ENCODE measurements at places on chromosomes 4 and X.

DNA sequence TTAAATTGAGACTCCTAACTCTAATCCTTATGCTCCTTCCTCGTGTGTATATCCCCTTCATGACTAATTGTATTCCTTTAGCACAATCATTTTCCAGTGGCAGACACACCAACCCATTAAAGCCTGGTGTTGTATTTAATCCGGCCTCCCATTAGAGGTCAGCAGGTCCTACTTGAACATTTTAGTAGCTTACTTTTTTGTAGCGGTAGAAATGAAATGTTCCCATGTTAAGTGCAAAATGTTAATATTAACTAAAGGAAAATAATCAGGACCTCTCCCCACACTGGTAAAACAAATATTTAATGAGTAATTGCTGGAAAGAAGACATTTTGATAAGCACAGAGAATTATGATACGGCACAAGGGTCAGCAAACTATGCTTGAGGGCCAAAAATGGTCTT lies 3.4 kb downstream of the RAB33B start:
- DNase-seq: no peak

DNA sequence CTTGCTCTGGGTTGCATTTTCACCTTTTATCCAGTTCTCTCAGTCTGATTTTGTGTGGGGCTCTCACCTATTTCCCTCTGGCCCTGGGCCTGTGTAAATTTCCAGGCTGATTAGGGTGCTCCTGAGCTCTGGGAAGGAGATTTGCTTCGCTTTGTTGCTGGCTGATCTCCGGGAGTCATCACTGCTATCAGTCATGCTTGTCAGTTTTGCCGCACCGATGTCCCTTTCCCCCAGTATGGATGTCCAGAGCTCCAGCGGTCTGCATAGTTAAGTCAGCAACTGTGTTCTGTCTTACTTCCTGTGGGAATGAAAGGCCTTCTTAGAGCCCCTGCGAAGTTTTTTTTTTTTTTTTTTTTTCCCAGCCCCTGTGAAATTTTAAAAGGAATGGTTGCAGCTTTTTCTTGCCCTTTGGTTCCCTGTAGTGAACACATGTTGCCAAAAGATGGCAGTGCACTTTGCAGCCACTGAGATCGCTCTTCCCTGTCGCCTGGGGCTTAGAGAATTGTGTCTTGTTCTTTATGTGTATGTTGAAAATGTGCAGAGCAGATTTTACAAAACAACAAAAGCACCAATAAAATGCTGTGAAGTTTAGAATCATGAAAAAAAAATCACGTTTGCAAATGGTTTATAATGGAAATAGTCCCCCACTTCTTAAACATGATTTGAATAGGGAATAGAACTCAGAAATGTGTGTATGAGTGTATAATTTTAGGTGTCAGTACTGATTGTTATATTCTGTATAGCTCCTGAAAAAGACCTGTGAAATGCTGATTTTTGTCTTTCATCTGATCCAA lies 109.1 kb upstream of the SLC4A4 start:
- no peak for DNase-seq

DNA sequence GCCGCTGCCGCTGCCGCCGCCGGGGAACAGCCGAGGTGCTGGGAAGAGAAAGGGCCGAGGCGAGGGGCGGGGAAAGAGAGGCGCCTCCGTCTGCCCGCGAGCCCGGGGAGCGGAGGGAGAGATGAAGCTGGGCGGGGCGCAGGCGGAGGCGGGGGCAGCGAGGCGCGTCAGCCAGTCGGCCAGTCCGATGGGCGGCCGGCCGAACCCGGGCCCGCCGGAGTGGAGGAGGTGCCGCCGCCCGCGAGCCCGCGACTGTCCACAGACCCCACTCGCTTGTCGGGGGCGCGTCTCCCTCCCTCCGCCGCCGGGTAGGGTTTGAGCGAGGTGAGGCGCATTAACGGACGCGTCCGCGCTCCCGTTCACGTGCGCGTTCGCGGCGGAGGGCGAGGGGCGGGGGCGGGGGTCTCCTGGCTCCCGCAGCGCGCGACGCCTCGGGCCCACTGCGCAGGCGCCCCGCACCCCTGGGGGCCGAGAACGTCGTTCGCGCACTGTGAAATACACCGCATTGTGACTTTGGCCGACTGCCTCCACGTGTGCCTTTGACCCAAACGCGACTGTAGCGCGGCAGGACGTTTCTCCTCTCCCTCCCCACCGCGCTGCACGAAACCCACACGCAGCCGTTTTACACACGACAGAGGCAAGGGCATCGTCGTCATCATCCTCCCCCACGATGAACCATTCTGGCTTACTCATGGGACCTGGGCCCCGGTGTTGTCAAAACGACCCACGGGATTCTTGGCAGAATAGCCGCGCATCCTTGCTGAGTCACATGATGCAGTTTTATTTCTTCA lies at the start of gene NUDT11:
Gene NUDT11, minus strand, starts transcription at position 92 of the 791 bp plus-strand sequence. CDS start 148 bp downstream, outside the sequence.
- DNase-seq: peak; percentile 38

GRCh38 chrX:54181202-54181953 lies 1.7 kb downstream of the FAM120C start:
- peak; percentile 1 for DNase-seq

GRCh38 chr4:30866346-30866745 lies 146.2 kb downstream of the PCDH7 start:
- DNase-seq: no peak

- no peak for DNase-seq
Observed at GRCh38 chrX:132491191-132491590, 2.4 kb upstream of the MBNL3 start.

GRCh38 chr4:86593688-86594558 lies at the start of gene PTPN13:
TSS of gene PTPN13 (plus strand) at chr4:86594315. CDS start at chr4:86635257, 40,942 bp downstream.
- DNase-seq: peak; percentile 64

DNA sequence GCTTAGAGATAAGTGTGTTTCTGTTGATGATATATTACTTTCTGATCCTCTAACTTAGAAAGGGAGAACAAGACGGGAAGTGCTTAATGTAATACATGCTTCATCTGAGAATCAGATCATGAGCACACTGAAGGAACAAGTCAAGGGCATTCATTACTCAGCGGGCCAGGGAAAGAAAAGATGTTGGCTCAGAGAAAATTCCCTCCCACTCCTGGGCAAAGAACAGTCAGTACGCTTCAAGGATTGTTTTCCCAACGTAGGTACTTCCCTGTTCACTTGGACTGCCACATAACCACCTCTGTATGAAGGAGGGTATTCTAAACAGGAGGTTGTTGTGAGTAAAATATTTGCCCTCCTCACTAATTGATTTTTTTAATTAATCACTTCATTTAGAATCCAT lies 374.5 kb upstream of the FMR1 start:
- DNase-seq: no peak

DNA sequence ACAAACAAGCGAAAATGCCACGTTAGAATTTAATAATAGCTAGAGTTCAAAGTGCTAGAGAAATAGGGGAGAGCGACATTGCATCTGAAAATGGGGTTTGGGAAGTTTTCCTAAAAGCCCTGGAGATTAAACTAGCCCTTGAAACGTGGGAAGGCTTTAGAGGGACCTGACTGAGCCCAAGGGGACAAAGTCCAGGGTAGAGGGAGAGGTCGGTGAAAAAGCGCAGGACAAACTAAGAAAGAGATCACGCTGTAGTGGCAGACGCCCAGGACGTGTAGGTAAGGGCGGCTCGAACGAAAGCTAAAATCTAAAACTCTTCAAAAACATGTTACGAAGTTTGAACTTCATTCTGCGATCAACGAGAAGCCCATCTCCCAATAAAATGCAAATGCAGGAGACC lies 1.1 kb upstream of the ATP11C start:
- no peak for DNase-seq

GRCh38 chr4:98919996-98920395 lies 8.9 kb downstream of the EIF4E start:
- DNase-seq: no peak

- peak; percentile 88 for DNase-seq
Observed at GRCh38 chr4:112910109-112910736, 139.2 kb upstream of the ANK2 start.

DNA sequence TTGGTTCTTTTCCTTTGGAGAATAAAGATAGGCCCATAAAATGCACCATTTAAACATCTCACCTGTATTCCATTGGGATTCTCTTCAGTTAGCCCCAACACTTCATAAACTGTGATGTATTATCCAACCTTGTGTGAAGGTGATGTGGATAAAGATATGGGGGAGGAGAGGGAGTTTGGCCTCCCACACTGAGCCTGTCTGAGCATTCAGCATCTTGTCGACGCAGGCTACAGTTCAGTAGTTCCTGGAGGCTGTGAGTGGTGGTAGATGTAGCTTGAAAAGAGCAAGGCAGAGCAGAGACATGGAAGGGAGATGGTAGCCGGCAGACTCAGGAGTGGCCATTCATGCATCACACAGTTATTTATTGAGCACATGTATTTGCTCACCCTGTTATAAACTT lies 292.4 kb upstream of the PITX2 start:
- no peak for DNase-seq

DNA sequence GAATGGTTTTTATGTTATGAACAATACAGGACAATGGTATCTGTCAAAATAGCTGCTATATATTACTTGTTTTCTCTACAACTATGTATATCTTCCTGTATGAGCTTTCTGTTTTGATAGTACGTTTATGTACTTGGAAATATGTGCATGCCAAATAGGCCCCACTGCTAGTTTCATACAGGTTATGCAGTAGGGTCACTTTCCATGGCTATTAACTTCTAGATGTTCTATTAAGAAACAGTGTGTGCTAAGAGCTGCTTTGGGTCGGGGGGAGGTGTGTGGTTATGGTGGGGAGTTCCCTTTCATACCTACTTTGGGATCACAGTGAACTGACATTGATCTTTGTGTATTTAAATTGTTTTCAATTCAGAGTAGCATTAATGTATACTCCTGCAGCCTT lies 30.9 kb downstream of the RBPJ start:
- DNase-seq: no peak

- no peak for DNase-seq
Observed at GRCh38 chr4:140626661-140627376, 58.1 kb upstream of the UCP1 start.

- DNase-seq: no peak
Observed at GRCh38 chr4:24517676-24518075, 66.7 kb downstream of the DHX15 start.

GRCh38 chr4:70688795-70689231 lies 481 bp downstream of the UTP3 start:
- no peak for DNase-seq

- no peak for DNase-seq
Observed at GRCh38 chr4:169279108-169279507, 8.4 kb upstream of the SH3RF1 start.

- no peak for DNase-seq
Observed at GRCh38 chr4:6763330-6763851, 19.1 kb upstream of the KIAA0232 start.

DNA sequence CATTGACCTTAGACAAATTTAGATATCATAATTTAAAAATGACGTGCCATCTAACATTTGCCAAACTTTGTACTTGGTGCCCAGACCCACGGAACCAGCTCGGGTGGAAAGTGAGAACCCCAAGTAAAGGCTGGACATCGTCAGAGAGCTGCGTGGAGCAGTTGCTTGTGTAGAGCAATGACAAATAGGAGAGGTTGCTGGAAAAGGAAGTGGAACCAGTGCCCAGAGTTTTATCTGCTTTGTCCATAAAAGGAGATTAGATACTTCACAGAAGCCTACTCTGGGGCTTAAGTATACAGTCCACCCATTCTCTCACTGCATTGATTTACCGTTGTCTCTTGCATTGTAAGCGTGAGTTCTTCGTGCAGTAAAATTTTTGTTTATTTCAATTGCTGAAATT lies 5.4 kb upstream of the TBC1D1 start:
- DNase-seq: no peak

GRCh38 chr4:169765835-169766234 lies 8.1 kb upstream of the HPF1 start:
- DNase-seq: no peak

DNA sequence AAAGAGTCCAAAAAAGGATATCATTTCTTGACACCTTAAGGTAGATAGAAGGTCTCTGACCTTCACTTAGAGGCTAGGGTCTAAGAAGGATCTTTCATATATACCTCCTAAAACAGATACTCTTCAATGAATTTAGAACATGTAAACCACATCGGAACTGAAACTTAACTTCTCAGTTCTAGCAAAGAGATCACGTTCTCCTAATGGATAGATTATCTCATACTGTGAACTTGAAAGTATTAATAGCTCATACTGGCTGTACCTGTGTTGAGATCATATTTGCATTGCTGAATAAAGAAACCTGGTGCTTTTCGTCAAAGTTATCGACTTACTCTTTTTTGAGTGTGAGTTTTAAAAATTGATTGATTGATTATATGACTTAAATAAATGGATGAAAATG lies 353.8 kb downstream of the EPHA5 start:
- no peak for DNase-seq

- DNase-seq: no peak
Observed at GRCh38 chrX:111284631-111285293, 14.5 kb upstream of the CAPN6 start.

DNA sequence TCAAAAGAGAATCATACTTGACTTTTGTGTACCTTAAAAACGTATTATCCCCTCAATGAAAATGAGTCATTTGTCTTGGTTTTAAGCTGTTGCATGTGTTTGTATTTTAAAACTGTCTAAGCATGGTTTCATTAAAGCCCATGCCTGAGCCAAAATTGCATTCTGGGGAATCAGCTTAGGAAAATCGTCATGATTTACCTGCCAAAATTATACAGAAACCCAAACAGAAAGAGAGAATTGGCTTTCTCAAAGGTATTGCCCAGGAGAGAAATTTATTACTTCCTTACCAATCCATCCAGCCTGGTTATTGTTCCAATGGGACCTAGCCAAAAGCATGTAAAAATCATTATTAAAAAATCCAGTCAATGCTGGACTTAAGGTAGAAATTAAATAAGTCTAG lies 37.6 kb downstream of the GPR174 start:
- no peak for DNase-seq

DNA sequence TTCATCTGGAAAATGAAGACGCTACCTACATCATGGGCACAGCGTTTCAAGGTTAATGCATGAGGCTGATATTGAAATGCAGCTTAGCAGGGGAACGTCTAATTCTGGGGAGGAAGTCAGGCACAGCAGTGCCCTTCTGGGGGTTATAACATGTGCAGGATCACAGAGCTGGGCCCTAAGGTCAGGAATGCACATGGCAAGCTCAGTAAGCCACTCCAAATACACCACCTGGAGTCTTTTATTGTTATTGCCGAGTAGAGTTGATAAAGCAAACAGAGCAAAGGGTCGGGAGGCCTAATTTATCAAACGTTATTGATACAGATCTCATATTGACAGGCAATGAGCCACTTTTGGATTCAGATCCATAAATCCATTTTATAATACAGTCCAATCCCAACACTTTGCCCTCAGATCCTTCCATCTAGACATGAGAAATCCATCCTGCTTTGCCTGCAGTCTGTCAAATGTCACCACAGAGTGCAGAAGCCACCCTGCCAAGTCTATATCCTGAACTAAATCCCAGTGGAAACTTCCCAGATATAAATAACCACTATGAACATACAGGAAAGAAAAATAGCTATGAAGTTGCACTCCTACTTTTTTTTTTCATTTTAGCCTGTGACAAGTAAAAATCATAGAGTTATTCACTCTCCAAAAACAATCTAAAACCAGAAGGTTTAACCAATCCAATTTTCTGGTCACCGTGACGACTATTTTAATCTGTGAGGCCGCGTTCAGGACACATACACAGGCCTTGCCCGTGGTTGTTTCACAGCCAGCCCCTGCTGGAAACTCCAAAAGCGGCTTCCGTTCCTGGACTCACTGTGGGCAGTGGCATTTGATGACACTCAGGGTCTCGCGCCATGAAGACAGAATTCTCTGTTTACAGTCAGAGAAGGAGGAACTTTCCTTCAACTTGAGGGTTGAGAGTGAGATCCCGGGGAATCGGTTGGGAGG lies 335.4 kb downstream of the DHX15 start:
- no peak for DNase-seq
